ENCODE measurements at places on chromosomes 12 and 14.
A peak's percentile ranks its signal among the peaks of the same experiment; 100 is the strongest.

DNA sequence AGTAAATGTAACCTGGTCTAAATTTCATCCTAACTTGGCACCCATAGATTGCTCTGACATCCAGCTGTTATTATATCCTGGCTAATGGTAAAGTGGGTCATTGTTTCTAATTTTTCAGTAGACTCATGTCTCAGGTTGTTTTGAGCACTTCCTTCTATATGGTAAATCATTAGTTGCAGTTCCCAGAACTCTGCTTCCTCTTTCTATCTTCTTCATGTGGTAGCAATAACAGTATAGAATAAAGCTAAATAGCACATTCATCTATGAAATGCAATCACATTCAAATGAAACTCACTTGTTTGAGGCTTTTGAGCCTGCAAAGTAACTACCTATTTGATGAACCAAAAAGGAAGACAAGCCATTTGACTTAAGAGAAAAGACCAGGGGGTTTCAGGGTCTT lies 65.1 kb upstream of the GZMB start:
- DNase-seq: no peak

DNA sequence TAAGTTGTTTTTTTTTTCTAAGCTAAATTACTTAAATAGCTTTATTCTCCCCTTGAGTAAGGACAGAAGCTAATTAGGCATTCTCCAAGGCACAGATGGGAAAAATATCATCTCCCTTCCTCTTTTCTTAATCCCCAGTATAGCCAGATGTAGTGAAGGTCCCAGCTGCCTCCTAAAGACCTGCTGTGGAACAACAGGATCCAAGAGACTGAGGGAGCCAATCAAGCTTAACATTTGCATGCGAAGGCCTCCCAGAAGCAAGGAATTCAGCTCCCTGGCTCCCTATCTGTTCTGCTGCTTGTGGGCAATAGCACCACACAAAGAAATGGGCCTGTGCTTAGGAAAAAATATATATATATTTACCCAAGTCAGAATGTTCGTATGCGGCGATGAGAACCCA lies 255.2 kb downstream of the SYT1 start:
- DNase-seq: no peak

DNA sequence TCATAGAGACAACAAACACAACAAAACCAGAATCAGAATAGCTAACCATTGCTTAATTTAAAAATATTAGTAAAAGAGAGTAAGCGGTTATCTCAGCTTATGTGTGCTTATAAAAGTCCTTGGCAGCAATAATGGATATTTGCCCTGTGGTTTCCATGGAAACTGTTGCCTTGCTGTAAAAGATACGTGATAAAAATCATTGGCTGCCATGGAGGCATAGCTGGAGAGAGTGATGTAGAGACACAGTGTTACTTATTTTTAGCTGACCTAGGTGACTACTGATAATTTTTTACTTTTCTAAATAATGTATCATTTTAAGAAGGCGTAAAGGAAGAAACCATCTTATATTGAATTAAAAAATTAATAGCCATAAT lies 92.9 kb downstream of the ERC1 start:
- DNase-seq: no peak

GRCh38 chr12:114430306-114430705 lies 24.4 kb upstream of the TBX5 start:
- DNase-seq: no peak

DNA sequence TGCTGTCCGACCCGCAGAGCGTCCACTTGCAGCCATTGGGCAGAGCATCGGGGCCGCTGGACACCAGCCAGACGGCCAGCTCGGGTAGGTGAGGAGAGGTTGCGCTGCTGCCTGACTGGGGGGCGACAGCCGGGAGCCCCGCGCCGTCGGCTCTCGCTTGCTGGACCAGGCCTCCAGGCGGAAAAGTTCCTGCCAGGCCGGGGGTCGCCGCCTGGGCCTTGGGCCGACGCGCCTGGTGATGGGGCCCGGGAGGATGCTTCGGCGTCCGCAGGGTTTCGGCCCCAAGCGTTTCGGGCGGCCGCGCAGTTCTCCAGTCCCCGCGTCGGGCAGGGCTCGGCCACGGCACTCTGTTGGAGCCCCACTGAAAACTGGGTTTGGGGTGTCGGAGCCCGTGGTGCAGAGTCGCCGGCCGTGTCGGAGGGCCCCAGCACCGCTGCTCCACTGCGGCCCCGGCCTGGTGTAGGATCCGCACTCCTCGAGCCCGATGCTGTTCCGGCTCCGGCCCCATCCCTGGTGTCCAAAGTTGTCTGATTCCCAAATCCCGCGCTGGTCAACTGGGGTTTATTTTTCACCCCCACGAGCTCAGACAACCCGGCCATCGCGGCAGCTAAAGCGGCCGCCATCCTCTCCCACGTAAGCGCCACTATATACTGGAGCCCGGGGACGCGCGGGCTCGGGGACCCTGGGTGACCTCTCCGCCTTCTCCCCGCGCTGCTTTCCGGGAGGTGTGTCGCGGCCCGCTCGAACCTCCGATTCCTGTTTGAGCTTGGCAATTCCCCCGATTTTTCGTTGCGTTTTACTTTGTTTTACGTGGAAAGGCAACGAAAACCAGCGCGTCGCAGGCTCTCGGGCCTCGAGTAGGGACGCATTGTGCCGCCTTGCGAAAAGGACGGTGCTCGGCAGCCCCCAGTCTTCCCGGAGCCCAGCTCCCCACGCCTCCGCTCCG lies 872 bp downstream of the VSX2 start:
- no peak for DNase-seq

GRCh38 chr12:101356794-101357193 lies 50.8 kb downstream of the ARL1 start:
- DNase-seq: no peak

DNA sequence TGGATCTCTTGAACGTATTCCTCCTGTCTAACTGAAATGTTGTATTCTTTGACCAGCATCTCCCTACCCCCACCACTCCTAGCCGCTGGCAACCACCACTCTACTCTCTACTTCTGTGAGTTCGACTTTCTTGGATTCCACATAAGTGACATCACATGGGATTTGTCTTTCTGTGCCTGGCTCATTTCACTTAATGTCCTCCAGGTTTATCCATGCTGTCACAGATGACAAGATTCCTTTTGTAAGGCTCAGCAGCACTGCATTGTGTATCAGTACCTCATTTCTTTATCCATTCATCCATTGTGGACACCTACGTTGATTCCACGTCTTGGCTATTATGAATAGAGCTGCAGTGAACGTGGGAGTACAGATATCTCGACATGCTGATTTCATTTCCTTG lies 10.5 kb downstream of the PRKAB1 start:
- DNase-seq: no peak

DNA sequence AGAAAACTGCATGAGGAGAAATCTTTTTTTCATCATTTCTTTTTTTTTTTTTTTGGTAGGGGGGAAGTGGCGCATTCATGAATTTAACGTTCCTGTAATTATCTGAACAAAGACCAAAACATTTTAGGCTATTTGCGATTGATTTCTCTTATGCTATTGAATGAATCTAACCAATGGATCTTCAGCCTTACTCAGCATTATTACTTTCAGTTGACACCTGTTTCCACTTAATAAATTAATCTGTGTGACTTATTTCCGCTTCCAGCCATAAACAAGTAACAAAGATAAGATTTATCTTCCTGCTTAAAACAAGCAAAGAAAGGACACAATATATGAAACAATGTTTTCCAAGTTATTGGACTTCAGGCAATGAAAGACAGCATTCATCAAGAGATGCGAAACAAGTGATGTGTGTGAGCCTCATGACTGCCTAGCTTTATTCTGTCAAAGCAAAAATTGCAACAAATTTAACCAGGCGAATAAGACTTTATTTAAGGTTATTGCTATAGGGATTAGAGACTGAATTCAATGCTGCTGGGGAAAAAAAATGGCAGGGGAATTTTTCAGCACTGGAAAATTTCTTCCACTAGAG lies 1026.9 kb downstream of the LRFN5 start:
- DNase-seq: no peak

- DNase-seq: no peak
Observed at GRCh38 chr12:117854339-117855012, 114.3 kb downstream of the KSR2 start.

- DNase-seq: no peak
Observed at GRCh38 chr12:92459850-92460249, 242.9 kb upstream of the PLEKHG7 start.

- DNase-seq: no peak
Observed at GRCh38 chr14:95043314-95043713, 114.0 kb downstream of the DICER1 start.

DNA sequence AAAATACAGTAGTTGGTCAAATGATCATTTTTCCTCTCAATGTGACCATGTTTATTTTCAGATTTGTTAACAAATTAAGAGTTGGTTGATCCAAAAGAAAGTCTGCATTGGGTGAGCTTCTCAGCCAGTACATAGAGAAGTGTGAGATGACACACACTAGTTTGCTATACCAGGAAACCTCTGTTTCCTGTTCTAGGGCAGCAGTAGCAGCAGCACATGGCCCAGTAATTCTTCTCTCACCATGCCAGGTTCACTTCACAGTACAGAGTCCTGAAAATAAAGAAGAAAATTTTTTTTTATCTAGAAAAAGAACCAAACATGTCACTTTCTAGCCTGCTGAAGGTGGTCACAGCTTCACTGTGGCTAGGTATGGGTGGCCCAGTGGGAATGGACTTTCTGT lies 250.2 kb upstream of the OR4E1 start:
- DNase-seq: peak; percentile 17

- DNase-seq: no peak
Observed at GRCh38 chr12:116547955-116548501, 11.2 kb upstream of the MAP1LC3B2 start.

DNA sequence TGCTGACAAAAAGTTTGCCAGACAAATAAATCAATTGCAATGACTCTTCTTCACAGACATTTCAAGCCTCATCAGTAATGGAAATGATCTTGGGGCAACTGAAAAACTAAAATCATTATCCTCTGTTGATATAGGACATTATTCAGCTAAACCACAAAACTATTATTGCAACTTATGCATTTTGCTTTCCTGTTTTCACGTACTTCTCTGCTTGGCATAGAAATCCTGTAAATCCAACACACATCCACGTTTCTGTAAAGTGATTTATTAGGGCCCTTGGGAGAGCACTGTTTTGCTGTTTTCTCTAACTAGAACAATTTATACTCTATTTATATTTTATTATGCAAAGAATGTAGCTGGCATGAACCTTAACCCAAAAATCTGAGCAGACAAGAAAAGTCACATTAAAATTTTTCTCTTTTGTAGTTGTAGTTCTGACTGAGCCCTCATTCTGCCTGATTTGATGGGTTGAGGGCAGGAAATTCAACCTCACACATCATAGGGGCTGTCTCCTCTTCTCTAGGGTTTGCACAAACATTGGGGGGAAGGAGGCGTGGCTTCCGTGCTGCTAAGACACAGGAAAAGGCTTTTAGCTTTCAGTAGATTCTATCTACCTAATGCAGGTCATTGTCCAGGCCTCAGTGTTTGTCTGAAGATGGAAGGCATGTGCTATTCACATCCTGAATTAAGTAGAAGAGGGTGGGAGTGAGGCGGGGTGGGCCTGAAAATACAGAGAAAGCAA lies 11.5 kb upstream of the NUP107 start:
- DNase-seq: no peak

DNA sequence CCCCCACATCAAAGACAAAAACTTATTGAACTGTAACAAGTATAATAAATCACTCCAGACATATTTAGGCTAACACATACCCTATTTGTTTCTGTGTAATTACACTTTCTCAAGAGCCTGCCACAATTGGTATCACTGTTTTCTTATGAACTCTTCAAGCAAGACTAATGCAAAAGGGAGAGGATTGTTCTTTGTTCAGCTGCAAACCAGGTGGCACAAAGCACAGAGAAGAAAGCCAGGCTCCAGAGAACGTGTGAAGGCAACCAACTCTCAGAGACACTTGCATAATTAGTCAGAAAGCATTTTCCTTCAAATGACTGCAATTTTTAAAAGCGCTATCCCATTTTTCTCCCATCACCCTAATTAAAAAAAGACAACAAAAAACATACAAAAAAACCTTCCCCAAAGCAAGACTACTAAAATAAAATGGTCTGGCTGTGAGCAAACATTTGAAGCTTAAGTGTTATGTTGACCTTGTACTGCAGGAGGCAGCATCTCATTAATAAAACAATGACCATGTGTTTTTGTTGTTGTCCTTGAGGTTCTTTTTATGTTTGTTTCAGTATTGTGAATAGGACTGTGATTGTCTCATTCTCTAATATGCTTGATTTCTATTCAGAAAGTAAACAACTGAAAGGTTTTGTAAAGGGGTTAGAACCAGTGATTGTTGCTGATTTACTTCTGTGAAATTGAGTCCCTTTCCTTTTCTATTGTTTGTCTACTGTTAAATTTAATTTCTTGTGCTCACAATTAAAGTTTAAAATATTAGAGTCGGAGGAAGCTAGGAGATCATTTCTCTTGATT lies 452.7 kb upstream of the PDE3A start:
- DNase-seq: no peak

DNA sequence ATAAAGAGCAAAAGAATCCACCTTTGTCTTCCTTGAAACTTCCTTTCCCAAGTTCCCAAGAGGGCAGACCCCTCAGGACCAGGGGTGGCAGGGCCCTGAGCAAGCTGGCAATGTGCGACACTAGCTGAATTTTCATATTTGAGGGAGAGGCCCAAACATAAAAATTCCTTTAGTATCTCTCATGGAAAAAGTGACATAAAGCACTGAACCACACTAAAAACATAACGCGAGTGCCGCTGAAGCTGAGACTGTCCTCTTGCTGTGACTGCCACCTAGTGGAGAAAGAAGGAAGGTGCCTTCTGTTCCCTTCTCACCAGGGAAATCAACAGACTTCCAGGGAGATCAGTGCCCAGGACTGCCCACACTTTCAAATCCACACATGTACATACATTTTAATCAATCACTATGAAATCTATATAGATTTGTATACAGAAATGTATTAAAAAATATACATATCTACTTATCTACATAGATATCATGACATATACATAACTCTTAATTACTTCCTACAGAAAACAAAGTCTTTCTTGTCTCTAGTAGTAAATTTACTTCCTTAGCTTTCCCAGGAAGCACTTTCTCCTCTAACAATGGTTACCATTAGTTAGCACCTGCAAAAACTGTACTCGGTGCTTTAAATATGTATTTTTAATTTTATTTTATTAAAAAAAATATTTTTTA lies 53.8 kb downstream of the SSH1 start:
- DNase-seq: peak; percentile 26

- no peak for DNase-seq
Observed at GRCh38 chr12:12909995-12910420, 18.6 kb downstream of the GPRC5A start.

GRCh38 chr14:93546642-93547041 lies 115.9 kb downstream of the UNC79 start:
- DNase-seq: no peak

- DNase-seq: no peak
Observed at GRCh38 chr12:91901381-91902074, 244.1 kb downstream of the BTG1 start.

Data from stimulated activated CD4-positive, alpha-beta T cell treated with anti-CD3 and anti-CD28 coated beads, TNF-alpha, amount 100 ng/mL, for 4 hours (primary cell).